ENCODE measurements at places on chromosomes 1 and 21.

DNA sequence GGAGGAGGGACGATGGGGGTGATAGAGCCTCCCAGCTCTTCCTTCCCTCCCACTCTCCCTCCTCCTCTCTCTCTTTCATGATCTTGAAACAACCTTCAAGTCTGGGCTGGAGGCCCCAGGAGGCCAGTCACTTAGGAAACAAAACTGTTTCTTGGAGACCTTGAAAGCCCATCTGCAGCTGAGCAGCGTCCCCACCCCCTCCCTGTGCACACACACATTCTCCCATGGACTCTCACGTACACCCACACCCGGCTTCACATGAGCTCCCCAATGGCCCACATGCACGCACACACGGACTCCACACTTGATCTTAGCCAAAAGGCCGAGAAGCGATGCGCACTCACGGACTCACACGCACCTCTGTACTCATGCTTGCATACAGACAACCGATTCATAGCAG is 3.2 kb upstream of the ATP1A2 start:
- DNase-seq: no peak

DNA sequence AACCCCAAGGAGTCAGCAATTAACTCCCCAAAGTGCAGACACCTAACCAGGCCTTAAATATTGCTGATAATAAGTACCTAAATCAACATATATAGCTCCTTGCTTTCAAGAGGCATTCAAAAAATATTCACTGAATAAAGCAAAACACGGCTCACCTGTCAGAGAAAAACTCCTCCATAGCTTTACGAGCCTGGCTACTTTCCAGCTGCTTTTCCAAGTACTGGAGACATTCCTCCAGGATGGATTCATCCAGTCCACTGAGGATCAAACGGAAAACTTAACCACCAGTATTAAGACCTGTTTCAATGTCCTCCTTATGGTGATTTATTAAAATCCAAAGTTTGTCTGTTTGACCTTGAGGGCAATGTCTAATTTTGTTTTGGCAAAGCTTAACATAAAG is 44.6 kb downstream of the UBR4 start:
- no peak for DNase-seq

- DNase-seq: no peak
Measured at GRCh38 chr1:61253059-61253735, 170.8 kb downstream of the NFIA start.

DNA sequence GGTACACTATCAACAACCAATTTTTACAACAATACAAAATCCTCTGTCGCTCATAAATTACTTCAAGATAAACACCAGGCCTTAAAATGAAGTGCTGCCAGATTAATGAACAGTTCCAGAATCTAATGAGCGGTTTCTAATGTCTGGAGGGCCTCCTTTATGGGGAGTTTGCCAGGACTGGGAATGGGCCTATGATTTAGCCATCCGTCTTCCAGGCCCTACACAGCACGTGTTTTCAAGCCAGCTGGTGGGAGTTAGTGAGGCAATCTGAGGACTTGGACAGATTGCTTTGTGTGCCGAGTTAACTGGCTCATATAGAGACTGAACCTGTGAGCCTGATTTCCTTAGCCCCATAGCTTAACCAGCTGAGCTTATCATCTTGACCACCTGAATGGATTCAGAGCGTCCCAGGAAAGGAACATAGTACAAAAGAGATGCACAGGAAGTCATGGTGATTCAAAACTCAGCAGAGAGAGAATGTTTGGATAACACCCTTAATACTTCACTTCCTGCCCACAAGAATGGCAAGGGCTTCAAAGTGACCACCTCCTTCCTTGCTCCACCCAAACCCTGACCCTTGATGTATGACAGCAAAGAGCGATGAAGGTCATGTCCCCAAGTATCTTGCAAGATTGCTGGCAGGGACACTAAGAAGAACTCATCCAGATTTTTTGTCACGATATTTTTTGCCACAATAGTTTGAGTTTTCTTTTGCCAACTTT is 143.5 kb downstream of the SLC30A10 start:
- no peak for DNase-seq

- DNase-seq: no peak
Measured at GRCh38 chr1:19414515-19415121, 70.7 kb downstream of the CAPZB start.

GRCh38 chr1:79353224-79353623 is 346.7 kb upstream of the ADGRL4 start:
- DNase-seq: no peak

DNA sequence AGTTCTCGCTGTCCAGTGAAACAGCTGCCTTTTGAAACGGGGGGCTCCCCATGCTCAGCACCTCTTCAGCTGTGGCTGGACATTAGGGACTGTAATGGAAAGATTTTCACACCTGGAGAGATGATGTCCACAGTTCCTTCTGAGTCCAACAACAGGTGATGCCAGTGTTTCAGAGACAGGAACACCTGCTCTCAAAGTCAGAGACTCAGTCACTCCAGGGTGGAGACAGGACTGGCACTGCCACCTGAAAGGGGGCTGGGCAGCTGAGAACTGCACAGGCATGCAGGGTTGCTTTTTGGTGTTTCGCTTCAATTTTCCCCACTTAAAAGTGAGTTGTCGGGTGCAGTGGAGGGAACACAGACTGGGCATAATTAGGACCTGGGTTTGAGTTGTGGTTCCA is 124.8 kb downstream of the GALNT2 start:
- no peak for DNase-seq

DNA sequence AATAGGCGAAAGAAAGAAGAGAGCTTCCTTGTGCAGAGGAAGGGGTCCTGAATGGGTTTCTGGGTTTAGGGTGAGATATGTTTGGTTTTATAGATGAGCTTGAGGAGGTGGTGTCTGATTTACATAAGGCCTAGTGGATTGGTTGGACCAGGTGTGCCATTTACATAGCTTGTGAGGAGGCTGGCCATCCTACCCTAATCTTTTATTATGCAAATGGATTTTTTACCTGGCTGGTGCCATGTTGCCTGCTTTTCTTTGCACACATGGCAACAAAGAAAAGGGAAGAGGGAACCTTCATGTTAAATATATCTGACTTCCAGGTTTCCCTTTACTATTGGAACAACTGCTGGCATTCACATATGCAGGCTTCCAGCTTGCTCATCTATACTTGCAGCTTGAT is 585.3 kb downstream of the PTPRU start:
- no peak for DNase-seq

GRCh38 chr1:25003457-25004190 is 73.5 kb upstream of the RUNX3 start:
- no peak for DNase-seq

DNA sequence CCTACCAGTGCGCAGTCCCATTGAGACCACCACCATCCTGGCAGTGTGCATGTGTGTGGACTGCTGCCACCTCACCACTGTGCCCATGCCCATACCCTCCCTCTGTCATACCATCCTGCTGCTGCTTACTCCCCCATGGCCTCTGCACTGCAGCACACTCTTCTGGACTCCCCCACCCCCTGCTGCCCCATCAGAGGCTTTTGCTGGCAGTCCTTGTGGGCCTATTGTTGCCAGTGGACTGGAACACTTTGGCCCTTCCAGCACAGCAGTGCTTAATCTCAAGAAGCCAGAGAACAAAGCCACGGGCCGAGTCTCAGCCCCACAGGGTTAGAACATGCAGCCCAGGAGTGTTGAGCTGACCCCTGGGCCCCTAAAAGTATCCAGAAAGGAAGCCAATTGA is 41.9 kb upstream of the IVNS1ABP start:
- DNase-seq: peak; percentile 42

GRCh38 chr1:24321126-24321525 is 2.0 kb downstream of the GRHL3 start:
- no peak for DNase-seq

DNA sequence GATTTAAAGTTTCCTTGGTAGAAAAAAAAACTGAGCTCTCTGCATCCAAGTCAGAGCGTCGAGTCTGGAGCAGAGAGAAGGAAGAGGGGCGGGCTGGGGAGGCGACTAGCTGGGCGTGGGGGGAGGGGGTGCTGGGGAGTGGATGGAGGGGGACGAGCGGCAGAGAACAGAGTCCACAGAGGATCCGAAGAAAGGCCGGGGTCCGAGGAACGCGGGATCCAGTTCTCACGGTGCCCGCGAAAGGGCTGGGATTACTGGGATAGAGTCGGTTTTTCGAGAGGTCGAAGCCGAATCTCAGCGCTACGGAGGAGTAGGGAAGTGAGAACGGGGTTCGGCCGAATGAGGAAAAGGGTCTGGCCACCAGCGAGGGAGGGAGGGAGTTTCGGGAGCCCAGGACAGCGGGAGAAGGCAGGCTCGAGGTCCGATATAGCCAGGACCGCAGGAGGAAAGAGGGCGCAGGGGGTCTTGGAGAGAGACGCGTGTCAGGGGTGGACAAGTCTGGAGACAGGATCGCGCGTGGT is 665 bp downstream of the DAB1 start:
- DNase-seq: no peak

- no peak for DNase-seq
Measured at GRCh38 chr1:202249846-202250245, 56.2 kb downstream of the LGR6 start.

- no peak for DNase-seq
Measured at GRCh38 chr1:26413031-26413430, 2.4 kb downstream of the LIN28A start.

- peak; percentile 77 for DNase-seq
Measured at GRCh38 chr1:203557390-203557789, 63.4 kb downstream of the OPTC start.

DNA sequence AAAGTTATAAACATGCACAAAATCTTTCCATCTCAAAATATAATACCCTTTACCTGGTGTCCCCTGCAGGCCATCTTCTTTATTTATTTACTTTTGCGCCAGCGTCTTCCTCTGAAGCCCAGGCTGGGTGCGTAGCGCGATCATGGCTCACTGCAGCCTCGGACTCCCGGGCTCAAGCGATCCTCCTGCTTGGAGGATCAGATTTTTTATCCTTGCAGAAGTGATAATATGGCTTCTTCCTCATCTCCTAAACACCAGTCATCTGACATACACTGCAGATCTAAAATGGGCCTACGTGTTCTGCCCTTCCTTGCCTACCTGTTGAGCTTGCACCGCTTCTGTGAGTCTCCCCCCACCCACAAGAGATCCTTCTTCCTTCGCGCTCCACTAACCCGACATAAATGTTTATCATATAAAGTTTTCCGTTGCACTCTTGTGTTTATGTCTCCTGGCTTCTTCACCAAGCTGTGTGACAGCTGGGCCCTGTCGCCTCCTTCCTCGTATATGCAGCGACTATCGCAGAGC is 506 bp upstream of the SRP9 start:
- no peak for DNase-seq

GRCh38 chr1:13824626-13825025 is 124.6 kb downstream of the PRDM2 start:
- DNase-seq: no peak

Measured in heart left ventricle (tissue), 16 donors.